ENCODE measurements at places on chromosomes 13 and 19.
A peak's percentile ranks its signal among the peaks of the same experiment; 100 is the strongest.

DNA sequence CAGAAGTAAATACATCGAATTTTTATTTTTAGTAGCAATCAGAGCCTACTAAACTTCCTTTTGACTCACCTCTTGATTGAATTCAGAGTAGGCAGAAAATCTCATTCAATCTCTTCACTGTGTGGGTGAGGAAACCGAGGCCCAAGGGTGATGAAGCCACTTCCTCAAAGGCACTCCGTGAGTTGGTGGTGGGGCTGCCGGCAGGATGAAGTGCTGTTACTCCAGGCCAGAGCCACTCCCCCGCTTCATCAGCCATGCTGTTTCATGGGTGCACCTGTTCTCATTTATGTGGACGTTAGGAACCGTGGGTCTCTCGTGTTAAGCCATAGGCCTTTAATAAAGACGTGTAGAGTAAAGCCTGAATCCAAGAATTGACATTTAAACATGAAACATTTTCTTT is 13.2 kb downstream of the ING1 start:
- no peak for DNase-seq

- no peak for DNase-seq
These were observed 36.8 kb upstream of the PSG9 start for GRCh38 chr19:43306097-43306496.

DNA sequence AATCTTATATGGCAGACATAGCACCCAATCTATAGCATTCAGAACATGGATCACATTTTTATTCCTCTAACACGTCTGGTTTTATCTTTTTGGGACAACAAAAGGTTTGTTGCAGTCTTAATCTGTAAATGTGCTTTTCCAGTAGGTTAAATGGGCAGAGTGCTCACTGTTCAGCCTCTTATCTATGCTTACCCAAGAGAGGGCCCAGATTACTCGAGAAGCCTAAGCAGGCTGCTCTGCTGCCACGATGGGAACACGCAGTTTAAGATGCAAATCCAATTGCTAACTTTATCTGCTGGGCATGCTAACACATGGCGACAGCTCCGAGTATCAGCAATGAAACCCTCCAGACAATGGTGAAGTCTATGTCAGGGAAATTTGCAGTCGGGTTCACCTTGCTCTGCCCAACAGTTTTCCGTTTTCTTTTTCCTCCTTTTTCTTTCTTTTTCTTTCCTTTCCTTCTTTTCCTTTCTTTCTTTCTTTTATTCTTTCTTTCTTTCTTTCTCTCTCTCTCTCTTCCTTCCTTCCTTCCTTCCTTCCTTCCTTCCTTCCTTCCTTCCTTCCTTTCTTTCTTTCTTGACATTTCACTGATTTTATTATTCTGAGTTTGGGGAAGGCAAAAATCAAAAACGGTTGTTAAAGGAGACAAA is 115.3 kb downstream of the RBM26 start:
- DNase-seq: no peak

- no peak for DNase-seq
These were observed 10.1 kb downstream of the MIER2 start for GRCh38 chr19:334296-335071.

GRCh38 chr19:9735986-9736385 is 32.6 kb downstream of the ZNF846 start:
- no peak for DNase-seq

GRCh38 chr19:9945319-9945966 is 9.1 kb upstream of the OLFM2 start:
- DNase-seq: peak; percentile 48

DNA sequence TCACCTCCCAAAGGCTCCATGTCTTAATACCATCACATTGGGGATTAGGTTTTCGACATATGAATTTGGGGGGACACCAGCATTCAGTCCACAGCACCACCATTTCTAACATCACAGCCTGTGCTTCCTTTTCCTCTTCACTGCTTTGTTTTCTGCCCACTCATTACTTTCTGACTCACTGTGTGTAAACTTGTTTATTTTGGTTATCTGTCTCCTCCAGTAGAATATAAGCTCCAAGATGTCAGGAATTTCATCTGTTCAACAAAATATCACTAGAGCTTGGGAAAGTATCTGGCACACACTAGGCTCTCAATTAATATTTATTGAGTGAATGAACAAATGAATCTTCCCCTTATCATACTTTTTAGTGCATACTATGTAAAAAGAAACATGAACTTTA is 152.0 kb downstream of the NUFIP1 start:
- DNase-seq: no peak

DNA sequence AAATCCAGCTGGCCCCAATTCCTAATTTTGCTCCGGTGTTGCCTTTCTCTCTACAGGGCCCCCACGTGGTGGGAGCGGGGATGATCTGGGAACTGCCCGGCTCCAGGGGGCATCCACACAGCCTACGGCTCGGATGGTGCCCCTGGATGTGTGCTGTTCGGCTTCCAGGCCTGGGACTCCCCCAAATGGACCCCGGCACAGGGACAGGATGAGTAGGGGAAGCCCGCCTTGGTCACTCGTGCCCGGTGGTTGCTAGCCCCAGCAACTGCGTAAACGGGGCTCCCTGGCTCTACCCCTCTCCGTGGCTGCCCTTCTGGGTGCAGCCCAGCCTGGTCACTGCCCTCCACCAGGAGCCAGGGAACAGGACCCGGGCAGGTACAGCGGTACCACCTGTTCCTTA is 111.5 kb downstream of the TEX26 start:
- no peak for DNase-seq

DNA sequence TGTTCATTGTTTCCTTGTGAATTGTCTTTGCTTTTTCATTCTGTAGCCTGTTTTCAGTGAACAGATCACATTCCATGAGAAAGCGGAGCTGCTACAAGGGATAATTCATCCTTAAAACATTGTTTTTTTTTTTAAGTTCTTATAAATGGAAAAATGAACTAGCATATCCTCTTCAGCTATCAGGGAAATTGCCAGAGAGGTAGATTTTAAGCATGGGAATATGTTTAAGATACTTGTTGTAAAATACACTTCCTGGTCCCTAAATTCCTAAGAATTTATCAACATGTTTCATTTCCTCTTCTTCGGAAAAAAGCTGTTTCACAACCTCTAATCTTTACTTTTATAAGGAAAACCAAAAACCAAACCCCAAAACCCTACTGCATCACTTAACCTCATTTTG is 238.0 kb downstream of the POSTN start:
- no peak for DNase-seq

DNA sequence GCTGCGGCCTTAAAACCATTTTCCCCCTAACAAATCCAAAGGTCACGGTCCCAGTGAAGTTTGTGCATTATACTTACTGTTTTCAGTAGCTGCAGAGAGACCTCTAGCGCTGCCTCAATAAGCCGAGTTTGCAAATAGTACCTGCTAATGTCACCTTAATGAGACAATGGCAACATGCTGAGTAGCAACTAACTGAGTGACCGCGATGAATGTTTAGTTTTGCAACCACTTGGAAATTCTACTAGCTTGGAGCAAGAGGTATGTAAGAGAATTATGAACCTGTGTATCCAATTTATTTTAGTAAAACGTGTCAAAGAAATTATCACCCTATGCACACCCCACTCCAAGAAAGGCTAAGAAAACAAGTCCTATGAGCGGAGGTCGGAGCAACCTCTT is 1.2 kb downstream of the KPNA3 start:
- DNase-seq: no peak

- DNase-seq: no peak
These were observed 331.8 kb upstream of the KLF12 start for GRCh38 chr13:74466020-74466419.

DNA sequence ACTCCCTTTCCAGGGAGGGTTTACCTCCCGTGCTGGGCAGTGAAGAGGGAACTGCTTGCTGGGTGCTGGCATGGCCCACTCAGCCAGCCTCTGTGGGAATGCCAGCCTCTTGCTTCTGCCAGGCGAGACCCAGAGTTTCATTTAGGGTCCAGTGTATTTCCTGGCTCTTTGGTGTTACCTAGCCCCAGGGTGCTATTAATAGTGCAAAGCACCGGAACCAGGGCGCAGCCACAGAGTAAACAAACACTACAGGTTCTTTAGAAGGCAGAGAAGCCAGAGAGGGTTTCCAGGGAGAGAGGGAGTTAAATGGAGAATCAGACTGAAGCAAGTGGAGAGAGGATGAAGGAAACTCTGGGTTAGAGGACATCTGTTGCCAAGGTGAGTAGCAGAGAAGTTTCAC is 74.9 kb upstream of the SPATA13 start:
- DNase-seq: no peak

GRCh38 chr13:97266332-97266731 is 44.2 kb downstream of the MBNL2 start:
- no peak for DNase-seq

- DNase-seq: no peak
These were observed 477.3 kb downstream of the TSHZ3 start for GRCh38 chr19:30871979-30872378.

- DNase-seq: no peak
These were observed 15.0 kb upstream of the MIER2 start for GRCh38 chr19:359653-359925.

DNA sequence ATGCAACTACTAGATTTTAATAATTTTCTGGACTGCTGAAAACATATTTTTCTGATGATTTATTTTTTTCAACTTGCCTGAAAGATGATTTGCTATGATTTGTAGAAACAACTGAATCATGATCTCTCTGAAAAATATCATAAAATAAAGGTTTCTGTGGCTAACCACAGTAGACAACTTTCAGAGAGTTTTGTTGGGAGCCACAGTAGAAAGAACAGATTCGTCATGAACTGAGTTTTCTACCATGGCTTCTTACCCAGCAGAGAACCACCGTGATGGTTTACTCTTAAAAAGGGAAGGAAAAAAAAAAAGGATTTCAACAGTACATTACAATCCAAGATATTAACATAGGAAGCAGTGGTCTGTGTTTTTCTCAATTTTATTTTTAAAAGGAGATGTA is 18.0 kb downstream of the ZAR1L start:
- DNase-seq: no peak

GRCh38 chr13:38103851-38104250 is 234.3 kb upstream of the TRPC4 start:
- no peak for DNase-seq

- DNase-seq: no peak
These were observed 386.6 kb downstream of the DIAPH3 start for GRCh38 chr13:59776924-59777690.

Data from omental fat pad (tissue), 4 donors.